ENCODE measurements at places on chromosomes 4 and X.

- no peak for DNase-seq
These were observed 1418.0 kb downstream of the STIM2 start for GRCh38 chr4:28278676-28279075.

- DNase-seq, result no peak
These were observed 641.4 kb downstream of the TRIML1 start for GRCh38 chr4:188780686-188781085.

DNA sequence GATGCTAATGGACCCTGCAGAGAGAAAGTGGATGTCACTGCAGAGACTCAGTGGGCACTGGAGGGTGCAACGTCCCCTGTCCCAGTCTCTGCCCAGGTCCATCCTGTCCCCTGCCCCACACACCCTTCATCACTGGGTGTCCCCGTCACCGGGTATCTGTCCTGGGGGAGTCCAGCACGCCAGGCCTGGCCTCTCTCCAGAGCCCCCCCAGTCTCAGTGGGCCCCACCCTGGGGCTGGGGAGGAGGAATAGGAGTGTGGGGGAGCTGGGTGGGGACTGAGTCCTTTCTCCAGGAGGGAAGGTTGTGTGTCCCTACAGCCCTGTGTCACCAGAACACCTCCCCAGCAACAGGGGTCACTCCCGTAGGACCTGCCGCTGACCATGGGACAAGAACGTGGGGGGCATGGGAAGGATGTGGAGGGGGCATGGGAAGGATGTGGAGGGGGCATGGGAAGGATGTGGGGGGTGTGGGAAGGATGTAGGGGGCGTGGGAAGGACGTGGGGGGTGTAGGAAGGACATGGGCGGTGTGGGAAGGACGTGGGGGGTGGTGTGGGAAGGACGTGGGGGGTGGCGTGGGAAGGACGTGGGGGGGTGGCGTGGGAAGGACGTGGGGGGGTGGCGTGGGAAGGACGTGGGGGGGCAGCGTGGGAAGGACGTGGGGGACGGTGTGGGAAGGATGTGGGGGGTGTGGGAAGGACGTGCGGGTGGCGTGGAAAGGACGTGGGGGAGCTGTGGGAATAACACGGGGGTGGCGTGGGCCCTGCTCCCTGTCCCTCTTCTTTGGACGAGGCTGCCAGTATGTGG lies 21.0 kb upstream of the SPON2 start:
- DNase-seq, result no peak

DNA sequence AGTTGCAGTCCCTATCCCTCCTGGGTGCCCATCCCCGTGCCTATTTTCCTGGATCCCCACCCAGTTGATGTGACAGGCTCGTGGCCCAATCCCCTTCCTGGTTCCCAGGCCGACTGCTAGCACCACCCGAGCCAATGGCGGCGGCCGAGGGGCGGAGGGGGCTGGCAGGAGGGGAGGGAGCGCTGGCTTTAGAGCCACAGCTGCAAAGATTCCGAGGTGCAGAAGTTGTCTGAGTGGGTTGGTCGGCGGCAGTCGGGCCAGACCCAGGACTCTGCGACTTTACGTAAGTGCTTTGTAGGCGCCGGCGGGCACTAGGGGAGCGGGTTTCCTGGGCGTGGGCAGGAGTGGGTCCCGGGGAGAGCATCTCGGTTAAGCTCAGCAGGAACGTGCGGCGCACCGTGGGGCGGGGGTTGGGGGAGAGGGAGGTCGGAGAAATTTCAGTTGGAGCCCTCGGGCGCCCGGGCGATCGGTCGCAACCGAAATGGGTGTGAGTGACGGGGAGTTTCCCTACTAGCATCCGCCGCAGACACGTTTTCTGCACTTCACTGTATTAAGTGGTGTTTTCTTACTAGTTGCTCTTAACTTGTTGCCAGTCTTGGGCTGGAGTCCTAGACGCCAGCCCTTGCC lies at the start of gene PLS3:
PLS3 (plus strand) TSS at position 197 of the 627 bp plus-strand sequence. CDS start 49,077 bp downstream, outside the sequence.
- peak; percentile 12 for DNase-seq

DNA sequence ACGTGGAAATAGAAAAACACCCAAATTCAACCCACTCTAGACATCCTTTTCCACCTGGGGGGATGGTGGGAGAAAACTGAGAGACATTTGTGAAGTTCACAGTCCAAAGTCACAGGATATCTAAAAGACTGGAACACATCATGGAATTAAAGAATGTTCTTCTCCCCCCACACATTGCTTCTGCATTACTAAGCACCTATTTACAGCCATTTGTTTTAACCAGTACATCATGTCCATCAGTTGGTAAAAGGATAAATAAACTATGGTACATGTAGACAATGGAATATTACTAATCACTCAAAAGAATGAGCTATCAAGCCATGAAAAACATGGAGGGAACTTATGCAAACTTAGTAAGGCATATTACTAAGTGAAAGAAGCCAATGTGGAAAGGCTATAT lies 185.5 kb upstream of the ANXA10 start:
- DNase-seq, result no peak

DNA sequence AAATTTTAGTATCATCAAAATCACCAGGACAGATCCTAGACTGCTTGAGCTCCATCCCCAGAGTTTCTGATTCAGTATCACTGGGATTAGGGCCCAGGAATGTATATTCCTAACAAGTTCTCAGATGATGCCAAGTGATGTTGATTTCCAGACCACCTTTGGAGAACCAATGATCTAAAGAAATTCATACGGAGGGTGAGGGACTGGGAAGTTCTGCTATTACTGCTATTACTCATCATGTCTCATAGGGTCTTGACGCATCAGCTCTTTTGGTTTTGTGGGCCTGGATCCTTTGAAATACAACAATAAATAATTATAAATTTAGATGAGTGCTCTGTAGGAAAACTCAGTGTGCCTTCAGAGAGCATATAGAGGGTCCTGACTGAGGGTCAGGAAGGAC lies 59.8 kb upstream of the LGI2 start:
- no peak for DNase-seq

DNA sequence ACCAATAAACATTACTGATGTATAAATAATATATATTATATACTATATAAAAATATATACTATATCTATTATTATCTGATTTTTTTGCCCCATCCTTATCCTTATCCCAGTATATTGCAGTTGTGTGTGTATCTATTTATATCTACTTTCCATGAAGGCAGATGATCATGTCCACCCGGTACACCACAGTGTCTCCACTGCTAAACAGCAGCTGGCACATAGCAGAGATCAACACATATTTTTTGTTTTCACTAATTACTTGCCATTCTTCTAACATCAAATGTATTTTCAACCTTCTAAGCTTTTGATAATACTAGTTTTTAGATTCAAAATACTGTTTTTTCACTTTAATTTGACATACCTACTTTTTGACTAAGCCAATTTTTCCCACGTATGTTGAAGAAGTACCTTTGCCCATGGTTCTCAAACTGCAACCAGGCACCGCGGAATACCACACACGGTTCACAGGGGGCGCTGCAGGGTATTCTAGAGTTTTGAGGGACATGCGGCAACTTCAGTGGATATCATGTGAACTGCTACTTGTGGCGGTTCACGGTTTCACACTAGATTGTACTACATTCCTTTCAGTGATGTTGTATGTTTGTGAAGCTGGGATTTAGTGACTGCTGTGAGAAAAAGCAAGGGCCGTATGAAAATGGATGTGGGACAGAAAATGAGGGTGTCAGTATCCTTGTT lies 182.5 kb upstream of the NPY2R start:
- DNase-seq, result peak; percentile 3

- no peak for DNase-seq
These were observed 5.8 kb upstream of the OCIAD2 start for GRCh38 chr4:48912349-48912748.

All from activated T-cell treated with anti-CD3 and anti-CD28 coated beads for 48 hours (primary cell).